Activated CD4-positive, CD25-positive, alpha-beta regulatory T cell treated with anti-CD3 and anti-CD28 coated beads, Interleukin-2, amount 50 U/mL, for 72 hours (primary cell): ENCODE measurements at places on chromosomes 7 and 10.

- DNase-seq, result no peak
These were observed 24.9 kb upstream of the PFKFB3 start for GRCh38 chr10:6177880-6178281.

DNA sequence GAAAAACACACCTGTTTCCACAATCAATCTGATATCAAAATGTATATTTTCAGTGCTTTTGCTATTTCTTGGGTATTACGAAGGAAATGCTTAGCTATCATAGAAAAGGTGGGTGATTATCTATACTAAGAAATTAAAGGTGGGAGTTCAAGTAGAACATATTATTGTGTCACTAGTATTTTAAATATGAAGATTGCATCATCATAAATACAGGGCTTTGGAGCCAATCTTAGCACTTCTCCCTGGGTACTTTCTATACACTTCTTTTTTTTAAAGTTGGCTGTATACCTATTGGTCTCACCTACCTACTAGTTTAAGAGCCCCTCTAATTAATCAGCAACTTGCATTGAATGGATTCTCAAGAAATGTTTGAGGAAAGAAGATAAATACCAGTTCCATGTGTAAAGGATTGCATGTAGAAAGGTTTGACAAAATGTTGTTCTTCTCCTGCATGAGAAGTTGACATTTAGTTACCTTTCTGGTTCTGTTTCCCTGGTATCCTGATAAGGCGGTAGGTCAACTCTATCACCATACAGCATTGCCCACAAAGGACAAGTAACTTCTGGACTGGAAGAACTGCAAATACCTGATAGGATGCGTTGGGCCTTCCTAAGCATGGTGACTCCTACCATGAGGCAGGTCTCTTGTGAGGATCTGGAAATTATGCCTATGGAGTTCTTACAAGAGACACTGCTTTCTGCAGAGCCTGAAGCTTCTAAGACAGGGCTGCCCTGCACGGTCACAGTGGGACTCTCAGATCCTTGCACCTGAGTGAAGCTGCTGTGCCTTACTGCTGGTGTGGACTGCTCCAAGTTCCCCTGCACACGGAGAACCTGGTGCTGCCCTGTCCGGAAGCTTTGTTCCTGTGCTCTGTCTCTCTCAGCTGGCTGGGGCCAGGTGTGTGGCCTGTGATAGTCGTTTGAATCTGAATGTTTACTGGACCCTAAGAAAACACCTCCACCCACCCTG is 32.1 kb upstream of the PDSS1 start:
- no peak for DNase-seq

DNA sequence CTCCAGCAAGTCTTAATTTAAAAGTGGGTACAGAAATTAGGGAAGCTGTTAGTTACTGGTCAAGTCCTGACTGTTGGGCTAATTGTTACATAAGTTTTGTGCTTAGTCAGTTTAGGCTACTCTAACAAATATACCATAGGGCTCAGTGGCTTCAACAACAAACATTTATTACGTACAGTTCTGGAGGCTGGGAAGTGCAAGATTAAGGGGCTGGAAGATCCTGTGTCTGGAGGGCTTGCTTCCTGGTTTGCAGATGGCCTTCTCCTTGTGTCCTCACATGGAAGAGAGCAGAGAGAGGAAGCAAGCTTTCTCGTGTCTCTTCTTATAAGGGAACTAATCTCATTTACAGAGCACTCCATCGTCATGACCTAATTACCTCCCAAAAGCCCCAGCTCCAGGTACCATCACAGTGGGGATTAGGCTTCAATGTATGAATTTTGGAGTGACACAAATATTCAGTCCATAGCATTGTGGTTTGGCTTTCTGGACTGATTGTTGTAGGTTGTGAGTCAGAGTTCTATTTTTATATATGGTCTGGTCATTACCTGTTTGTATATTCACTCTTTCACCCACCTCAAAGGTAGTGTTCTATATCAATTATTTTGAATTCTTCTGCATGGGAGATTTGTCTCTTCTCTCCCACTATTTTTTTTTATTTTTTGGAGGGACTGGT is 17.1 kb downstream of the ST7 start:
- DNase-seq, result no peak

DNA sequence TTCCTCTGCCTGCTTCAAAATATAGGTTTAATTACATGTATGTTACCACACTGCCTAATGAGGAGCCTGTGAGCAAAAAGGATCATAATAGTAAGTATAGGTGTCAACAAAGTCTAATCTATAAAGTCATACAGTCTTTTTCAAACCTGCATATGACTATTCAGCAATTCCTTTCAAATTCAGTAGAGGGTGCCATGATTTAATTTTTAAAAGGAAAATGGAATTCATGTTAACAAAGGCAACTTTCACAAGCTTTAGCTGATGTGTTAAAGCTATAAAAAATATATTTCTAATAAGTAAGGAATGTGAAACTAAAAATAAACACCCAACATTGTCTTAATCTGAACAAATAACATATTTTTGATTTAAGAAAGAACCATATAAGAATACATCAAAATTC is 52.1 kb downstream of the MPP7 start:
- no peak for DNase-seq

GRCh38 chr7:27152816-27153442 is 546 bp upstream of the HOXA3 start:
- no peak for DNase-seq

GRCh38 chr7:11538751-11539299 is 293.2 kb downstream of the THSD7A start:
- DNase-seq, result no peak

GRCh38 chr10:86106616-86107015 is 260.0 kb downstream of the GRID1 start:
- DNase-seq, result no peak

DNA sequence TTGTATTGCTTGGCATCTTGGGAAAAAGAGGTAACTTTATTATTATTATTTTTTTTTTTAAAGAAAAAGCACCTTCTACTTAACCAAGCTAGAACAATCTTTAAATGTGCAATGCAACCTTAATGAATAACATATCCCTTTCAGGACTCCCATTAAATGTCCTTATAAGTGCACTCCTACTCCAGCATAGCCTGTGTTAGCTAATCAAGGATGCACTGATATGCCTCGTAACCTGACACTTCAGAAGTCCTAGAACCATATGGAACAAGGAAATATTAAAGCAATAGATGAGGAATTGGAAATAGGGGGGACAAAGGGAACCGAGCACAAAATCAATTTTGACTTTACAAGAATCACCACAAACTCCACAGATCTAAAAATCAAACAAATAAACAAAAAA is 522.4 kb downstream of the PARD3 start:
- no peak for DNase-seq

GRCh38 chr10:6114299-6114698 is 25.5 kb downstream of the RBM17 start:
- no peak for DNase-seq

DNA sequence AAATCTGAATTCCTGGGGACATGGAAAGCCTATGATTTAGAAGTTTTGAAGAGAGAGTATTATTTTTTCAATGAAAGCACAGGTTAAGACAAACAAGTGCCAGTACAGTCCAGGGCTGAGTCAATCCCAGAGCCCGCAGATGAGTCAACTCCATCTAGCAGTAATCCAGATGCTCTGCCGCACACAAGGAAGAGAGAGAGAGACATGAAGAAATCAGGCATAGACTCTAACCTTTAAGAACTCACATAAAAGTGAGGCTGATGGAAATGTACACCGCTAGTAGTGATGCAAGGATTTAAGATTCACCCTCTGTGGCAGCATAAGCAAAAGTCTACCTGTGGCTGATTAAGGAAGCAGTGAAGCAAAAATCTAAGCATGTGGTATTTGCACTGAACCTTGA is 651.5 kb downstream of the TNS3 start:
- no peak for DNase-seq

DNA sequence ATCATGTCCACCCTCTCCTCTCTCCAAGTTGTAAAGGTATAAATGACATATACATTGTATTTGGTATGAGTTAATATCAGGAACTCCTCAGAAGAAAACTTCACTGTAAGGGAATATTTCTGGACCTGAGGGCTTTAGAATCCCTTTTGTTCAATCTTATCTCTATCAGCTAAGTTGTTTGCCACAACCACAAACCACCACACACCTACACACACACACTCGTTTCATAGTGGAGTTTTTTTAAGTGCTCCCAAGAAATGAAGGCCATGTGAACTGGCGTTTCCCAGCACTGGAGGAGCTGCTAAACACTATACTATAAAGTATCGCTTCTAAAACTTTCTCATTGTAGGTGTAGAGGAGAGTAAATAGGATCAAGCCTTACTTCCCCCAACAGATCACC is 64.8 kb upstream of the GHITM start:
- no peak for DNase-seq

DNA sequence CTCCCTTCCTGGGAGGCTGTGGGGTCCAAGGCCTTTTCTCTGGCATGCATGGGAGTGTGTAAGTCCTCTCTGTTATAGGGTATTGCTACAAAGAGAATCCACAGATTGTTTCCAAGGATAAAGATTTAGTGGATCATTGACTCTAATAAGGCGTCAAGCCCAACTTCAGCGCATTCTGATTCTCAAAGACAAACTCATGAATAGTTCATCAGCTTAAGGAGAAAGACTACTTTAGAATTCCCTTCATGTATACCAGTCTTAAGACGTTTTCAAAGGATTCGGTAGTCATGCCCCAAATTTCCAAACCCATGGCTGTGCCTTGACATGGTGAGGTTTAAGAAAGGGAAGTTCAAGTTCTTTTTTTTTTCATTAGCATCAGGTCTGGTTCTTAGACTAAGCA is 46.6 kb upstream of the ABLIM1 start:
- no peak for DNase-seq

DNA sequence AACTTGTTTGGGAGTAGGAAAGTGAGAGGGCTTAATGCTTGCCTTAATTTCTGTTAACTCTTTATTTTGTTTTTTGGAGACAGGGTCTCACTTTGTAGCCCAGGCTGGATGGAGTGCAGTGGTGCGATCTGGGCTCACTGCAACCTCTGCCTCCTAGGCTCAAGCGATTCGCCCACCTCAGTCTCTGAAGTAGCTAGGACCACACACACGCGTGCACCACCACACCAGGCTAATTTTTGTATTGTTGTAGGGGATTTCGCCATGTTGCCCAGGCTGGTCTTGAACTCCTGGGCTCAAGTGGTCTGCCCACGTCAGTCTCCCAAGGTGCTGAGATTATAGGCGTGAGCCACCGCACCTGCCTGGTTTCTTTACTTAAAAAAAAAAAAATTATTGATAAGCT is 1.9 kb downstream of the PPP2R2D start:
- DNase-seq, result no peak

GRCh38 chr7:100570954-100571828 is 2.5 kb downstream of the SAP25 start:
- no peak for DNase-seq

GRCh38 chr10:33416691-33417090 is 82.2 kb upstream of the NRP1 start:
- no peak for DNase-seq

- no peak for DNase-seq
These were observed 5.2 kb downstream of the ZNF316 start for GRCh38 chr7:6642239-6642839.

DNA sequence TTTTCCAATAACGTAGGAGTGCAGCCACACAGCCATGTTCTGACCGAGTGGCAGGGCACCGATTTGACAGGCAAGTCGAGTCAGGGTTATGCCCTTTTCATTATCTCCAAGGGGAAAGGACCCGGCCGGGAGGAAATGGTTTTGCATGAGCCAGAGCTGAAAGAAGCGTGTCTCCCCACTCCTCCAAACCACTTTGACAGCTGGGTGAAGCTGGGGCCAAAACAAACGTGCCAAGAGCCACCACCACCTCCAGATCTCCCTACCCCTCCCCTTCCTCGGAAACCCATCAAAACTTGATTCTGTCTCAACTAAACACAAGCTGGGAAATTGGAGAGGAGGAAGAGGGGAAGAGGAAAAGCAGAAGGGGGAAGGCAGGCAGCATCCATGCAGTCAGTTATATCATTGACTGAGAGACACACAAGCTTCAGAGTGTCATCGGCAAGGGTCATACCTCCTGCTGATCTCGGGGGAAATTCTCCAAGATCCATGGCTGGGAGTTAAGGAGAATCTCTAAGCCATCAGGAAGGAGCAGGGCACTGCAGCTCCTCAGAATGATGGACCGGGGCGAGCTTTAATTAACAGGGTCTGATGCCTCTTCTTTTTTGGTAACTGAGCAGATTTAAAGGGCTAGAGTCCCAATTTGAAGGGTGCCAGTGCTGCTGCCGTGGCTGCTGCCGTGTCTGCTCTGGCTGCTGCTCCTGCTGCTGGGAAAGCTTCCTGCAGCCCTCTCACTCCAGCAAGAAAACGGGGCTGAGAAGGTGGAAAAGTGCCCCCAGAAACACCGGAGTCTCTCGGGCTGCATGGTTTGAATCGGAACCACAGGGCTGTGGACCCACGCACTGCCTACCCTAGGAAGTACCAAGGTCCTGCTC is 34.7 kb upstream of the CALN1 start:
- DNase-seq, result no peak

DNA sequence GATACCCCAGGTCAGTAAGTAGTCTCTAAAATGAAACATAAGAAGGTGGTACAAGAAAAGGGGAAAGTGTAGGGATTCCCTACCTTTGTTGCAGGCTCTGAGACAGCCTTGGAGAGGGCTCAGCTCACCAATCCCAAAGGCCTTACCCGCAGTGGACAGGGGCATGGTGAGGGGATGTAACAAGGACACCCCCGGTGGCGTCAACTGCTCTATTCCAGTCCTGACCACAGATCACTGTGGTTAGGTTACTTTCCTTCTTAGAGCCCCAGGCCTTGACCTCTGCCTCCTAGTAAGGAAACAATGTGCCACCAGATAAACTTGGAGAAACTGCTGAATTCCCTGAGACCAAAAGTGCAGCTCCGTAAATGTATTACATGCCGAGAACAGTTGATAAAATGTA is 17.5 kb downstream of the PLXNA4 start:
- no peak for DNase-seq

GRCh38 chr7:27661811-27662489 is 733 bp downstream of the HIBADH start:
- DNase-seq, result no peak

DNA sequence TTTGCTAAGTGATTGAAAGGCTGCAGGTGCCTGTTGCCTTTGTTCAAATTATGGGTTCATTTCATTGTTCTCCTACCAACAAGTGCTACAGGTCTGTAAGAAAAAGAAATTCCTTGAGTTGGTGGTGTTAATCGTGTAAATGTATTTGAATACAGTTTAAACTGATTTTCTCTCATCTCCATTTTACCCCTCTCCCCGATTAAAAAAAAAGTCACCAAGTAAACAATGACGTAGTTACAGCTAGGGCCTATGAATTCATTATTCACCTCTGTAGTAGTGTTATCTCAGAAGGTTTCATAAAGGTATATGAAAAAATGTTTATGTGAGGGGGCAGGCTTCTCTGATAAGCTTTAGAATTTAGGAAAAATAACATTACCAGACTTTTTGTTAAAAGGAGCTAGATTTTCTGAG is 1.1 kb downstream of the REEP3 start:
- no peak for DNase-seq
